ENCODE measurements at places on chromosomes 2 and 18. TPM values are rescaled to one million over a fixed set of nuclear protein-coding genes. Genes with fewer than 3 reads are reported as not detected.

DNA sequence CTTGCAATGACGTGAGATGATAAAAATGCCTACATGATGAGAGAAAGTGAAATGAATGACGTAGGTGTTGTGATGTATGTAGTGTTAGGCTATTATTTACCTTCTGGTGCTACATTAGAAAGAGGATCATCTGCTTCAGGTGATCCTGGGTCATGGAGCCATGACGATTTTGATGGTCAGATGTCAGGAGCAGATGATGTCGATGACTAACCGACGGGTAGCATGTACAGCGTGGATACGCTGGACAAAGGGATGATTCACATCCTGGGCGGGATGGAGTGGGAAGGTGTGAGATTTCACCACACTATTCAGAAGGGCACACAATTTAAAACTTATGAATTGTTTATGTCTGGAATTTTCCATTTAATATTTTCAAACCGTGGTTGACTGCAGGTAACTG, 43.5 kb upstream of the ACVR1C start:
- DNase-seq, result no peak

DNA sequence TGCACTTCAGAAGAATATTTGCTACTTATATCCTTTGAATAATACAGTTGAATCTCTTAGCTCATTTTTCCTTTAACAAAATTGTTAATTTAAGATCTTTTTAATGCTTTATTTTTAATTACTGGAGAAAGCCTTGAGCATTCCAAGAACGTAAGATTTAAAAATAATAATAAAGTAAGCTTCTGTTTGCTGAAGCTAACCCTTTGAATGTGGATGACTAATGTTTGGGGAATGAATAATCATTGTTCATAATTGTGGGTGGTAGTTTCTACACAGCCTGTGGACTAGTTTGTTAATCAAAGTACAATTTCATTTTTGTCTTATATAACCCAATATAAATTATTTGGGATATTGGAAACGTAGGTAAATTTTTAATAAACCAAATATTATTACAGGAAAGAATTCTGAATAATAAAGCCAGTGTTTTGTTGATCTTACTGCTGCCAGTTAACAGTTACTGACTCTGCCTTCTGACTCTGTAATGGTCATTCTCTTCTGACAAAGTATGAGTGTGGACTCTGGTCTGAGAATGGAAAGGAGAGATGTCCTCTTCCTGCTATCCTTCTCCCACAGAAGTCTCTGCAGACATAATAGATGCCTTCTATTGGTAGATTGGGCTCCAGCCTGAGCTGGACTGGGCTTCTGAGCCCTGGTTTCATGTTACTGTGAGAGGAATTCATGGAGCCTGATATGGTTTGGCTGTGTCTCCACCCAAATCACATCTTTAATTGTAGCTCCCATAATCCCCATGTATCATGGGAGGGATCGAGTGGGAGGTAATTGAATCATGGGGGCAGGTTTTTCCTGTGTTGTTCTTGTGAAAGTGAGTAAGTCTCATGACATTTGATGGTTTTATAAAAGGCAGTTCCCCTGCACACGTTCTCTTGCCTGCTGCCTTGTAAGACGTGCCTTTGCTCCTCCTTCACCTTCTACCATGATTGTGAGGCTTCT, 292.7 kb upstream of the SLC39A10 start:
- no peak for DNase-seq

GRCh38 chr2:241804326-241805229, 4.4 kb upstream of the NEU4 start:
- no peak for DNase-seq

DNA sequence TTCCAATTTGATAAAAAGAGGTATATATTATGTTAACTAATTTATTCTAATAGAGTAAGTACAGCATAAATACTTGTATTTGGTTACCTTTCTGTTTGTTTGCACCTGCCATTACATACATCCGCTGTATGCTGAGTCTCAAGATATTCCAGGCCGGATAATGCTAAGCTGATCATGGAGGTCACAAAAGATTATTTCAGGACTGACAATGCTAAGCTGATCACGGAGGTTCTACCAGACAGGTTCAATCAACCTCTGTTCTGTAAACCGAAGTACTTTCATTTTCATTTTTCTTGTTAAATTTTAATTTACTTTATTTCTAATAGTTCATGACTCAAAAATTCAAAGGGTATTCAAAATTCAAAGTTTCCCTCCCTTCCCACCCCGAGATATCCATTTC, 31.1 kb downstream of the PNO1 start:
- DNase-seq, result no peak

The POMC gene
- 4.7 TPM for total RNA-seq

The MC4R gene
- total RNA-seq, result not detected

The EMILIN1 gene
- total RNA-seq, result 0.79 TPM

The GRB14 gene
- total RNA-seq, result not detected

The CD207 gene
- not detected for total RNA-seq

The SETBP1 gene
- 14.1 TPM for total RNA-seq

The RESP18 gene
- total RNA-seq, result not detected

The AP1S3 gene
- total RNA-seq, result 15.4 TPM

The GRHL1 gene
- total RNA-seq, result 0.93 TPM
